ENCODE measurements at places on chromosomes 13 and 19. TPM values are rescaled to one million over a fixed set of nuclear protein-coding genes. Genes with fewer than 3 reads are reported as not detected.

GRCh38 chr13:109751477-109751876 is 34.9 kb downstream of the IRS2 start:
- no peak for DNase-seq

DNA sequence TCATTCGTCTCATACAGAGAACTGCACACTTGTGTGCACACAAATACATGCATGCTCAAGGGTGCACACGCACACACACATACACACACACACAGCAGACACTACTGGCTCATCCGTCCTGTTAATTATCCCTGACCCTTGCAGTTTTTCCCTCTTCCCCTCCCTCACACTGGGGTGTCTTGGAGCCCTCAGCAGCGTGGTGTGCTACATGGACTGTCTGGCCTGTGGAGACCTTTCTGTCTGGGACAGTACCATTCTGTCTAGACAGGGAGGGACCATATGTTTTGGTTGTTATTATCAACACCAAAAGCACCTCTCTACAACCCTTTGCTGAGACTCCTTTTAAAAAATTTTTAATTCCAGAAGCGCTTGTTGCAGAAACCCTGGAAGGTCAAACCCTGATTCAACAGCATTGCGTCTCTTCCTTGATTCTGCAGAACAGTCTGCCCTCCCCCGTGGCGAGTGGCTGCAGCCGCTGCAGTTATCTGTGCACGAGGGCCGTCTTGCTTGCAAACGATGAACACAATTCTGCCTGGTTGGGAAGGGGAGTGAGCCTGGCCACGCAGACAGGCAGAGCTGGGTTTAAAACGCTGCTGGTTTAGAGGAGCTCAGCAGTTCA is 374.0 kb downstream of the IRS2 start:
- peak; percentile 31 for DNase-seq

- DNase-seq: peak; percentile 59
Observed at GRCh38 chr19:5128251-5128935, 159.5 kb downstream of the KDM4B start.

GRCh38 chr13:113898391-113898790 is 34.5 kb upstream of the GAS6 start:
- no peak for DNase-seq

DNA sequence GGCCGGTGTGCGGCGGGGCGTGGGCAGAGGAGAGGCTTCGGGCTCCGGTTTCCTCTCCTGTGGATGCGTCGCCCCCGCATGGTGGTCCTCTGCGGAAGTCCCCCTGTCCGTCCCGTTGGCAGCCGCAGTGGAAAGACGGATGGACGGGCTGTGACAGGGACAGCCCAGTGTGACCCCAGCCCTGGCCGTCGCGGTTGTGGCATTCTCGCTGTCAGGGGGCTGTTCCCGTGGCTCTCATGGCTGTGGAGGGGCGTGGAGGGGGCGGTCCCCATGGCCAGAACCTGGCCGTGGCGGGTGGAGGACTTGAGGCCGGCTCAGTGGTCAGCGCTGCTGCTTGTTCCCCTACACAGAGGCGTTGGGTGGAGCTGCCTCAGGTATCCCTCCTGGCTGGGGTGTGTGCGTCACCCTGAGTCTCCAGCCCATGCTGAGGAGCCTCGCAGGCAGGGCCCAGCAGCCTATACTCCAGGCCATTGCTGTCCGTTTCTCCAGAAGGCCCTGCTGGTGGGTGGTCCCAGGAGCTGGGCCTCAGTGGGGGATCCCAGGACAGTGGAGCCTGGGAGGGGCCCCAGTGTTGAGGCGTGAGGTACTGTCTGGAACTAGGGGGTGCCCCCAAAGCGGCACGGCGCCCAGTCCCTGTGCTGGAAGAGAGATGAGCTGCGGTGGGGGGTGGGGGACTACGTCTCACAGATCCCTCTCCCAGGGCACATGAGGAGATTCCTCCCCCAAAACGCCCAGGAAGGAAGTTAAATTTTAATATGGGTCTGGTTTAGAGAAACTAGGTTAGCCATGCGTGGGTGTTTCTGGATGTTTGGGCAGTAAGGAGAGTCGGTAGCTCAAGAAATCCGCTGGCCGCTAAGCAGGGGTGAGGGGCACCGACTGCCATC is 20.3 kb downstream of the CSNK1G2 start:
- DNase-seq: no peak

DNA sequence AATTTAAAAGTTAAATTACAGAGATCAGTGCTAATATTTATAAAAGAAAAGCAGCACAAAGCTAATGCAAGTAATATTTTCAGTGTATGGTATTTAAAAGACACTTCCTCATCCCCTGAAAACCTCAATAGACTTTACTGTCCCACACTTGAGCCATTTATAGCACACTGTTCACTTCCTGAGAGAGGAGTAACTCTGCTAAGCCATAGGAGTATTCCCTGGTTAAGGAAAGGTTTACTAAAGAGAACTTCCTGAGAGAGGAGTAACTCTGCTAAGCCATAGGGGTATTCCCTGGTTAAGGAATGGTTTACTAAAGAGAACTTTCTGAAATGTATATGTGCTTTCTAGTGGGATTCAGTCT is 159.4 kb downstream of the NHLRC3 start:
- DNase-seq: no peak

- peak; percentile 94 for DNase-seq
Observed at GRCh38 chr19:44626048-44626624, 12.8 kb downstream of the IGSF23 start.

DNA sequence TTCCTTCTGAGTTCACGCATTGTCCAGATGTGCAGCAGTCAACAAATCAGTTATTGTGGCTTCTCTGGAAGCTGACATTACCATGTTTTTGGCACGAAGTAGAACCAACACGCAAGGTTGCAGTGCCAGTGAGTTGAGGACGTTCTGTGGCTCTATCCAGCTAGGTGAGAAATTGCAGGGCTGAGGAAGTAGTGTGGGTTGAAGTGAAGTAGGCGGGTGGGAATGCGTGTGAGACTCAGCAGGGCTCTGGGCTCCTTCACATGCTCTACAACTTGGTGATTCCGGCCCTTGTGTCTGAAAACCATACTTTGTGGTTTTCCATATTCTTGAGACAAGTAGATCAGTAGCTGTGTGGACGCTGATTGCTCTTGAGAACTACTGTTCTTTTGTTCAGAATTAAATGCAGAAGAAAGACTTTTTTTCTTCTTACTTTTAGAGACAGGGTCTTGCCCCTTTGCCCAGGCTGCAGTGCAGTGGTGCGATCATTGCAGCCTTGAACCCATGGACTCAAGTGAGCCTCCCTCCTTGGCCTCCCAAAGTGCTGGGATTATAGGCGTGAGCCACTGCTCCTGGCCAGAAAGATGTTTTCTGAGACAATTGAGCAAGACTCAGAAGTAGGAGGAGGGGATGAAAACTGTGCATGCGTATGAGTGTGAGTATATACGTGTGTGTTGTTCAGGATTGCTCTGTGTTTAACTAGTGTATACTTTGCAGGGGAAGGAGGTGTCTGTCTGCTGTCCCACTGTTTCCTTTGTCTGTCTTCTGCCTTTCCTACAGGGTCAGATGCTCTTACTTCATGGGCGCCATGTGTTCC is 46.2 kb downstream of the GATAD2A start:
- no peak for DNase-seq

KANK3 gene
- total RNA-seq: 0.40 TPM

ASF1B gene
- 110 TPM for total RNA-seq

SLC1A6 gene
- total RNA-seq: 1.4 TPM

KLC3 gene
- 1.3 TPM for total RNA-seq

FCER2 gene
- total RNA-seq: not detected

PRODH2 gene
- not detected for total RNA-seq
